ENCODE measurements at places on chromosomes 16 and 17.

- DNase-seq = peak; percentile 47
Measured at GRCh38 chr16:9091867-9092281, 430 bp downstream of the HAPSTR1 start.

GRCh38 chr17:42632949-42633444 is 23.5 kb downstream of the TUBG1 start:
- DNase-seq = no peak

DNA sequence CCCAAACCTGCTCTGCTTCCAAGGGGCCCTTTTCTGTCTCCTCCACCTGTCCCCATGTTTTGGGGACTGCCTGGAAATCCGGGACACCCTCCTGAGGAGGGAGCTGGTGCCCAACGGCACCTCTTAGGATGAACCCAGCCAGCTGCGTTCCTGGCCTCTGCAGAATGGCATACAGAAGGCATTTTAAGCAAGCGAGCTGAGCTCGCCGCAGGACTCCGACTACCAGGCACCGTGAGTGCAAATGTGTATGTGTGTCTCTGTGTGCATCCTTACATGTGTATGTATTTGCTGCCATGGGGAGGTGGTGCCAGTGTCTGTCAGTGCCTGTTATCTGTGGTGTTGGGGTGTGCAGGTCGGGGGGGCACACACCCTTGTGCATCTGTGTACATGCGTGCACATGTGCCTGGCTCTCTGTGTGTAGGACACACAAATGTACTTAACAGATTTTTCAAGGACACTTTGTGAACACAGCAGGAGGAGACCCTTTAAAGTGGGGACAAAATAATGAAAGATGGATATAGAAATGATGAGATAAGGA is 39.3 kb downstream of the ABAT start:
- DNase-seq = no peak

- DNase-seq = no peak
Measured at GRCh38 chr17:36667922-36668321, 66.5 kb downstream of the MRM1 start.

DNA sequence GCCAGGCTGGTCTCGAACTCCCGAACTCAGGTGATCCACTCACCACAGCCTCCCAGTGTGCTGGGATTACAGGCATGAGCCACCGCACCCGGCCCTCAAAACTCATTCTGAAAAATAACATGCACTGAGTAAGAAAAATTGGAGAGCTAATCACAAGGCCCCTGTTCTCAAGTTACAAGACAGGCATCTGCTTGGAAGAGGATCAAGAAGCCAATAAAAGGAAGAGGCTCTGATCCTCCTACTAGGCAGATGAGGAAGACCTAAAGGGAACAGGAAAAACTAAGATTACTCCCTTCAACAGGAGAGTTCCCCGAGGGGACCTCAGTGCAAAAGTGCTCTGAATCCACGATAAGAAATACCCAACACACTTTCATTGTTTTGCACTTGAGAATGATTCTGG is 18.4 kb downstream of the BLMH start:
- DNase-seq = no peak

GRCh38 chr17:47117386-47117785 is 71.7 kb downstream of the CDC27 start:
- DNase-seq = no peak

DNA sequence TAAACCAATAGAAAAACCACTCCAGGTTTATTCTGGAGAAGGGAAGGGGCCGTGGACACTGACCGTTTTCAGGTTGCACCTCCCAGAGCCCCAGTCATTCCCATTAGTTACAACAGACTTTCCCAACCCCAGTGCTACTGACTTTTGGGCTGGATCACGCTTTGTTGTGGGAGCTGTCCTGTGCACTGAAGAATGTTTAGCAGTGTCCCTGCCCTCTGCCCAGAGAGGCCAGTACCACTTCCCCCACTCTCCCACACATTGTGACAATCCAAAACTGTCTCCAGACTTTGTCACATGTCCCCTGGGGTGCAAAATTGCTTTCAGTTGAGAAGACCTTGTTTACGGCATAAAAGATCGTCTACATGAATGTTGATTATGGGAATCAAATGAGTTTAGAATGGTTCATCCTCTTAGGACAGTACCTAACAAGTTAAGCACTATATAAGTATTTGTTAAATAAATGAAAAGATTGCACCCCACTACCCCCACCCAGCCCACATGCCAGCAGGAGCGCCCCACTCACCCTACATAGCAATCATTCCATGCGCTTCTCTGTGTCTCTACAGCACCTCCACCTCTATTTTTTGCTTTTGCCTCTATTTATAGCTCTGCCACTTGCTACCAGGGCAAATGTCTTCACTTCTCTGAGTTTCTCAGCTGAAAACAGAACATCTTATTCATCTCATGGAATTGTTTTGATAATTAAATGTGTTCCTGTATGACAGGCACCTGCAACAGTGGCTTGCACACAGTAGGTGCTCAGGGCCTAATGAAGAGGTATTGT is 104.9 kb downstream of the AXIN2 start:
- DNase-seq = no peak
